ENCODE measurements at places on chromosomes 4 and X.
A peak's percentile ranks its signal among the peaks of the same experiment; 100 is the strongest.

DNA sequence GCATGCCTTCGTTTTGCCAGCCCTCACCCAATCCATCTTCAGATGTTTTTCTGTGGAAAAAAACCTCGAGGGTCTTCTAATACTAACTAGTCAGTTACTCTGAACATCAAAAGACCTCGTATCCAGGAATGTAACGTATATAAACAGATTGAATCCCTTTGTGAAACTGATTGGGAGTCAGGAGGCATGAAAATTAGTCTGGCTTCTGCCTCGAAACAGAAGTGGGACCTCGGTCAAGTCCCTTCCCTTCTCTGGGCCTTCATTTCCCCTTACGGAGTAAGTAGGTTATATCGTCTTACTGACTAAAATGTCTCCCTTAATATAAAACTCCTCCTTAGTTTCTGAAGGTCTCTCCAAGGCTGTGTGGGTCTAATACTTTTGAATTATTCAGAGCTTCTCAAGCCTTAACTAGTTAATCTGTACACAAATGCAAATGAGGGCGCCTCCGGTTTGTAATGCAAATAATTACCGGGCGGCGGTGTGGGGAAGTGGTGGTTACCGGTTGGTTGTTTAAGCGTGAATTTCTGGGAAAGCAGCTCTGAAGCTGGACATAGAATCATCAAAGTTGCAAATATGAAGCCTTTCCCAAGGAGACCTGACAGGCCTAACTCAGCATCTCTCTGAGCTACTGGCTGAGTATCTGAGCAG, 11.4 kb upstream of the NKRF start:
- no peak for DNase-seq

DNA sequence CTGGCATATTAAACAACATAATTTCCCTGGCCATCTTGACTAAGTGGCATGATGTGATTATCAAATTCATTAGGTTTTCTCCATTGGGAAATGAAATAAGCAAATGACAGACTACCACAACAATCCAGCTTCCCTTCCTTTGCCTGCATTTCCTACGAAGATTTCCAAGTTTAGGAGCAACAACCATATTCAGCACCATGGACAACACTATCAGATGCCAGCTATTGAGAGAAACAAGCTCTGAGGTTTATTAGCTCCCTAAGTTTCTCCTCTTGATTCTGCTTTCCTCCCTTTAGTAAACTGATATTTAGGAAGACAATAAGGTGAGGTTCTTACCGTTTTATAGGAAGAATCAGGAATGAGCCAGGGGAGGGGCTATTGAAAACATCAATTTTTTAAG, 36.2 kb downstream of the DCX start:
- no peak for DNase-seq

DNA sequence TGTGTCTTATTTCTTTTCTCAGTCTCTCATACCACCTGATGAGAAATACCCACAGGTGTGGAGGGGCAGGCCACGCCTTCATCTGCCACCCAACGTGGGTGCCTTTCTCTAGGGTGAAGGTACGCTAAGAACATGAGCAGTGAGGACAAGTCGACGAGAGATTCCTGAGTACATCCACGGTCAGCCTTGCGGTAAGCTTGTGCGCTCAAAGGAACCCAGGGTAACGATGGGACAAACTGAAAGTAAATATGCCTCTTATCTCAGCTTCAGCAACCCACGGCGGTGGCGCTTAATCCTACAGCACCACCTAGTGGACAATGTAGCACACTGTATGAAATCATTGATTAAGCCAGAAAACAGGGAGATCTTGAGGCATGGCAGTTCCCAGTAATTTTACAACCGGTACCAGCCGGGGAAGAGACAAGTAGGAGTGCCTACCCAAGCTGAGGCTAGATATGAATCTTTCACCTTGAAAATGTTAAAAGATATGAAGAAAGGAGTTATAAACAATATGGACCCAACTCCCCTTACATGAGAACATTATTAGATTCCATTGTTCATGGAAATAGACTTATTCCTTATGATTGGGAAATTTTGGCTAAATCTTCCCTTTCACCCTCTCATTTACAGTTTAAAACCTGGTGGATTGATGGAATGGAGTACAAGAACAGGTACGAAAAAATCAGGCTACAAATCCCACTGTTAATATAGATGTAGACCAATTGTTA, 63.0 kb downstream of the ZNF732 start:
- DNase-seq = peak; percentile 26

DNA sequence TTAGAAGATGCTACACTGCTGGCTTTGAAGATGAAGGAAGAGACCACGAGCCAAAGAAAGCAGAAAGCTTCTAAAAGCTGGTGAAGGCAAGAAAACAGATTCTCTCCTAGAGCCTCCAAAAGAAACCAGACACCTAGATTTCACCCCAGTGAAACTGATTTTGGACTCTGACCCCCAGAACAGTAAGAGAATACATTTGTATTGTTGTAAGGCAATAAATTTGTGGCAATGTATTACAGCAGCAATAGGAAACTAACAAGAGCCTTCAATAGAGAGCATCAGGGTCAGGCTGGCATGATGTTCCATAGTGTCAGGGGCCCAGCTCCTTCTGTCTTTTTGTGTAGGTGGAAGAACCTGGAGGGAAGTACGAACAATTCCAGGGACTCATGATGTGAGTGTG, 6.0 kb upstream of the TEC start:
- DNase-seq = no peak

DNA sequence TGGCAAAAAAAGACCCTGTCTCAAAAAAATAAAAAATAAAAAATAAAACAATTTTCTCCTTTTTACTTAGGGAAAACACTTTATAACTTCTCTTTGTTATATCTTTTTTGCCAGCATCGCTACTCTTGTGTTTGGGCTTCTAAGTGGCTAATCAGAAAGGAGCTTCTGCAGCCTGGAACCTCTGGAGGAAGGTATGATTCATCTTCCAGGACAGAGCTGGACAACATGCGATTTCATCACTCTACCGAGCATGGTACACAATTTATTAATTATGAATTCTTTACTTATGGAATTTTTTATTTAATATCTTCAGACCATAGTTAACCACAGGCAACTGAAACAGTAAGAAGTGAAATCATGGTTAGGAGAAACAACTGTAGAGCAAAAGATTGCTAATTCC, 1254.3 kb upstream of the AGA start:
- DNase-seq = no peak

- no peak for DNase-seq
Measured at GRCh38 chr4:38686682-38687081, 22.7 kb downstream of the KLF3 start.

GRCh38 chr4:3342182-3342854, 49.5 kb downstream of the RGS12 start:
- DNase-seq = peak; percentile 13

DNA sequence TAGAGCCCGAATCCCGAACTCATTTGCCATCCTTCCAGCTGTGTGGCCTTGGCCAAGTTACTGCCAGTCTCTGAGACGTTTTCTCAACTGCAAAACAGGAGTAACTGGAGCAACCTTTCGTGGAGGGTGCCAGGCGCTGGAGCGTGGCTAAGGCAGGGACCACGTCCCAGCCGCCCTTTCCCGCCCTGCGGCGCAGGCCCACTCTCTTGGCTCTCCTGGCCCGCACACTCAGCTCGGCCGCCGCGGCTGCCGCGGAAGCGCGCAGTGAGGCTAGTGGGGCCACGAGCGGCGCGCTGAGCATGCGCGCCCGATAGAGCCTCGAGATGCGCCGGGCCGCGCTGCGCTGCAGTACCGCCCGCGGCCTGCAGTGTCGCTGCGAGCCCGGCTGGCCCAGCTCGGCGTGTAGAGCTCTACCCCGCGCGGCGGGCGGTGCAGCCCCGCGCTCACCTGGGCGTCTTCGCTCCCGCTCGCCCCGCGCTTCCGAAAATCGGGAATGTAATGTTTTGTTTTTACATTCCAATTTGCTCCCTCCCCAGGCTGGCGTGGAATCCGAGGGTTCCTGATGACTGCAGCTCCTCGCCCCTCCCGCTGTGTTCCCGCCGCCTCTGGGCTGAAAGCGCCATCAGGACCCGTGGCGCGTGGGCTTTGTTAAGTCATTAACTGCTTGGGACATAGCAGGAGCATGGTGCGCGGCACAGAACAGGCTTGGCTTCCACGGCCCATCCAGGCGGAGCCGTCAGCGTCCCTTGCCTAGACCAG, 4.0 kb upstream of the ZNF518B start:
- peak; percentile 80 for DNase-seq

GRCh38 chr4:158617956-158618355, 53.7 kb downstream of the C4orf46 start:
- no peak for DNase-seq

DNA sequence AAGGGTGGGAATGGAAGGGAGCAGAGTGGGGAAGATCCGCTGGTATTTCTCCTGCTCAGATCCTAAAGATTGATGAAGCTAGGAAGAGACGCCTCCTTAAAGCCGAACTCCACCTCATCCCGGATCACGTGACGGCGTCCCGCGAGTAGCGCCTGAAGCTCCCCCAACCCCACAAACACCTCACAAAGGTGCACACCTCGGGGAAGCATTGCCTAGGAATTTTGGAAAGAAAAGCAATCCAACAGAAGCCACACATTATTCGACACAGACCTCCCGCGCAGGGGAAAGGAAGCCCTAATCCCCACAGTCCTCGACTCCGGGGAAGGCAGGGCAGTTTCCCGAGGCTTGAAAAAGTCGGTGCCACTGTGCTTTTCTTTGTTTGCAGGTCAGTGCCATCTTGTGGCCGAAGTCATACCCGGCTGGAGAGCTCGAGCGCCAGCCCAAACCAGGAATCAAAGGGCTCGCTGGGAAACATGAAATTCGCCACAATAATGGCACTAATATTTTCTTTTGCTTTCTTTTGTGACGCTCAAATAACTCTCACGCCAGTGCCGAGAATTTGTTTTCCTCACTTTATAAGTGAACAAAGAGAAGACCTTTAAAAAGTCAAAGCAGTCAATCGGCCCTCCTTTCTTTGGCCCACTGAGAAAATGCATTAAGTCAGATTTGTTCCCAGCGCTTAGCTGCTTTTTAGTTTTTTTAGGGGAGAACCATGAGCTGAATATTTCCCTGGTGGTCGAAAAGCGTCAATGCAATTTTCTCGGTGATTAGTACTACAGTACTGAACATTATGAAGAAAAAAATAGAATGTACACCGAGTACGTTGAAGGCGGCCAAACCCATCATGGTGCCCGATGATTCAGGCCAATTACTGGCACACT, at the start of gene NPY1R:
TSS of gene NPY1R (minus strand) at position 71 of the 881 bp plus-strand sequence. CDS start 6,042 bp downstream, outside the sequence.
- peak; percentile 89 for DNase-seq

- no peak for DNase-seq
Measured at GRCh38 chrX:102654696-102655095, 3.4 kb downstream of the GPRASP1 start.

GRCh38 chr4:148078061-148078460, 346.2 kb downstream of the ARHGAP10 start:
- no peak for DNase-seq

DNA sequence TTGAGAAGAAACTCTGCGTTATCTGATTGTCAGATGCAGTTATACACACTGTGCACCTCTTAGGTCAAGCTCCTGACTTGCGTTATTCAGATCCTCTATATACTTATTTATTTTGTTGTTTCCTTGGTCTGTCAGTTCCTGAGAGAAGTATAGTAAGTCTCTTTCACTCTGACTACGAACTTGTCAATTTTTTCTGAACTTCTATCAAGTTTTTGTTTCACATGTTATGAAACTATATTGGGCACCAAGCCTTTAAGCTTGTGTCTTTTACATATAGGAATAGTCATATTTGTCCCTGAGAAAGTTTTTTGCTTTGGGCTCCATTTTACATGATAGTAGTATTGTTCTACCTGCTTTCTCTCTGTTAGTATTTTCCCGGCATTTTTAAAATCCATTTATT, 31.7 kb downstream of the ZNF275 start:
- no peak for DNase-seq

DNA sequence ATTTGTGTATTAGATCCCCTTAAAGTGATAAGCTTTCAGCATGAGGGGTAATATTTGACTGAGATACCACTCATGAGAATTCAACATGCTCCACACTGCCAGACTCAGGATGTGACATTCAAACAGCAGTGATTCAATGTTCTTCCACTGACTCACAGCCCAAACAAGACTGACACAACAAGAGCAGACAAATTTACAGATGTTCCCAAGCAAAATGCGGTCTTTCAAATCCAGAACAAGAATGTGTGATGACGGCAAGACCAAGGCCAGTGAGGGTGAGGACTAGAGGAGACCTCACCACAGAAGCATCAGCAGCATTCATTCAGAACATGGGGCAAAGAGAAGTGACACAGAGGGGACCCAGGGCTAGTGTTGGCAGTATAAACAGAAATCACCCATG, 99.3 kb upstream of the GRIA3 start:
- no peak for DNase-seq

GRCh38 chr4:166688835-166689234, 545.5 kb downstream of the SPOCK3 start:
- DNase-seq = no peak

- DNase-seq = no peak
Measured at GRCh38 chrX:39972340-39972739, 125.4 kb downstream of the BCOR start.

GRCh38 chrX:131739823-131740222, 195.9 kb downstream of the OR13H1 start:
- DNase-seq = no peak

DNA sequence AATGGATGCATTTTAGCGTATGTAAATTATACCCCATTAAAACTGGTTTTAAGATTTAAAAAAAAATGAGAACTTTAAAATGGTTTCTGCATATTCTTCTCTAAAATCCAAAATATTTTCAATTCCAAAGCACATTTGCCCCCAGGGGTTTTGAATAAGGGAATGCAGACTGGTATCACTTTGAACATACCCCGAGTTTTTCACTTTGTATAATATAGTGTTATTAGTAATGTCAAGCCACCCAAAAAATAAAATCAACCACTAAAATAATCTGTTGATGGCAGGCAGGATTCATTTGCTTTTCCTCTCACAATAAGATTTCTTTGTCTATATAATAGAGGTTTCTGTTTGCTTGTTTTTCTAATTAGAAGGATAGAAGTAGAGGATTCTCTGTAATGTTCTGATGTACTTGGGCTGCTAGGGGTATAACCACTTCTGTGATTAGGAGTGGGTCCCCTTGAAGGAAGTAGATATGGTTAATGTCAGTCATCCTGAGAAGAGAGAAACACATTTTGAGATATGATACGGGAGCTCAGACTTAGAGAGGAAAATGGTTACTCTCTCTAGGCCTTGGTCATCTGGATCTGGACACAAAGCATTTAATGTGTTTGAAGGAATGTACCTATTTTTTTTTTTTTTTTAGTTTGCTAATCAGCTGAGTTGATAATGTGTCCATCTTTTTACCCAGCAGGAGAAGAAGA, 9.3 kb upstream of the LIN54 start:
- DNase-seq = no peak

GRCh38 chr4:98686847-98687246, 28.4 kb upstream of the TSPAN5 start:
- DNase-seq = no peak

DNA sequence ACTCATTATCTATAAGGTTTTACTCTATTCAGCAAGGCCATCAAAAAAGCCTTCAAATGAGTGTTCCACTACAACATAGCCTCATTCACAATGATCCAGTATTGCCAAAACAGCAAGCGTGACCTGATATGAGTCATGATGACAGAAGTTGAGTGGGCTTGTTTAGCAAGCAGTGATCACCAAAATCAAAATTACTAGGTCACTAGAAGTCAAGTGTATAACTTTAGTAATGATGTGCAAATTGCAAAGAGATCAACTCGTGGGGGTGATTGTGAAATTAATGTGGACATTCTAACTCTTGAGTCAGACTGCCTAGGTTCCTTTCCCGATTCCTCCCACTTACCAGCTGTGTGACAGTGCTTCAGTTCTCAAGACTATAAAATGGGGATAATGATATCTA, 124.5 kb downstream of the CHM start:
- no peak for DNase-seq

Data from femur (tissue), 1 donor.